NCI-H748 treated with DMSO at 0.1 percent for 48 hours (cell line): ENCODE measurements at places on chromosomes 5 and 9.

DNA sequence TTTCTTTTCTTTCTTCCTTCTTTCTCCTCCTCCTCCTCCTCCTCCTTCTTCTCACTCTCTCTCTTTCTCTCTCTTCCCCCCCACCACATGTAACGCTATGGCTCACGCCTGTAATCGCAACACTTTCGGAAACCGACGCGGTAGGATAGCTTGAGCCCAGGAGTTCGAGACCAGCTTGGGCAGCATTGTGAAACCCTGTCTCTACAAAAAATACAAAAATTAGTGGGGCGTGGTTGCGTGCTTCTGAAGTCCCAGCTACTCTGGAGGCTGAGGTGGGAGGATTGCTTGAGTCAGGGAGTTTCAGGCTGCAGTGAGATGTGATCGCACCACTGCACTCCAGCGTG lies 736 bp upstream of the GLDC start:
- DNase-seq, result no peak

GRCh38 chr9:83706676-83707517 lies 861 bp downstream of the UBQLN1 start:
- no peak for DNase-seq

GRCh38 chr9:108642871-108643270 lies 212.9 kb downstream of the ACTL7B start:
- no peak for DNase-seq

DNA sequence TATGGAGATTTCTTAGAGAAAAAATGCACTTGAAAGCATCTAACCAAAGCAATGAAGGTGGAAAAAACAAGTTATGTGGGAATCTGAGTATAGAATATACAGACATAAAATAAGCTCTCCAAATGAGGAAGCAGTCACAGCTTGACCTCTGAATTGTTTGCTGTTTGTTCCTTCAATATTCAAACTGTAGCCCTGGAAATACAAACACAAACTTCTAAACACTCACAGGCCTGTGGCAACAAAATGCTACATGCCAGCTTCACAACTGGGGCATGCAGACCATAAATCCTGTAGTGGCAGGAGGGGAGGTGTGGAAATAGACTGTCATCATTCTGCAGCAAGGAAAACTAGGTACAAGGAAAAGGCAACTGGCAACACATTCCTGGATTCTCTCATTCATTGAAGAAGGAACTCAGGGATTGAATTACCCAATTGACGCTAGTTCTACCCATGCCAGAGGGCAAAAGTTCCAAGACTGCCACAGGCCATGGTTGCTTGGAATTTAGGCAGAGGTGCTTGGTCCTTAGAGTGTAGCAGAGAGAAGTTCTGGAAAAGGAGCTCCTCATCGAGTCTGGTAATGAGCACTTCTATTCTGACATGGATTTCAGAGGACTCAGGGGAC lies 349.6 kb downstream of the PDE4D start:
- no peak for DNase-seq

GRCh38 chr9:96413302-96414221 lies 4.6 kb downstream of the ZNF367 start:
- no peak for DNase-seq

- DNase-seq, result no peak
These were observed 377.3 kb downstream of the KIAA0825 start for GRCh38 chr5:94240993-94241651.

- DNase-seq, result no peak
These were observed 141.0 kb downstream of the OLFM1 start for GRCh38 chr9:135228345-135228982.

DNA sequence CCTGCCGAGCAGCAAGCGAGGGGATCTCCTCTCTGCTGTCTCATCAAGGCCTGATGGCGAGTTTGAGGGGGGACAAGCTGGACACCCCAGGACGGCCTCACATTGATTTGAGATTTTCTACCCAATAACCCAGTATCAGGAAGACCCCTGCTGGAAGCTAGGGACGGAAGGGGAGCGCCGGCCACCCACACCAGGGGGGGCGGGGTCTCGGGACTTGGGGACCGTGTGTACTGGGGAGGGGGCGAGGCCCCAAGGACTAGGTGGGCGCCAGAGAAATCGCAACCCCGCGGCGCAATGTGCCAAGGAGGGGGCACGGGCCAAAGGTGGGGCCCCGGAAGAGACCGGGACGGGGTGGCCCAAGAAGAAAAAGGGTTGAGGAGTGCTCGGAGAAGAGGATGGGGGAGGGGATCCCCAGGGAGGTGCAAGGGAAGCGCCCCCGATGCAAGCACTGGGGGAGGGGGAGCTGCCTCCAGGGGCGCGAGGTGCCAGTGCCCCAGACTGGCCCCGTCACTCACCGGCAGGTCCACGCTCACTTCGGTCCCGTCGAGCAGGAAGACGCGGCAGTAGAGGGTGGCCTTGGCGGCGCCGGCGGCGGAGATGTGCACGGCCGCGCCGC lies 1.1 kb downstream of the EPB41L4B start:
- DNase-seq, result no peak

- DNase-seq, result no peak
These were observed 100.4 kb upstream of the ZNF618 start for GRCh38 chr9:113775749-113776148.

GRCh38 chr9:19511694-19512093 lies 102.9 kb downstream of the ACER2 start:
- no peak for DNase-seq

- no peak for DNase-seq
These were observed 17.1 kb downstream of the FBP1 start for GRCh38 chr9:94622087-94622800.

DNA sequence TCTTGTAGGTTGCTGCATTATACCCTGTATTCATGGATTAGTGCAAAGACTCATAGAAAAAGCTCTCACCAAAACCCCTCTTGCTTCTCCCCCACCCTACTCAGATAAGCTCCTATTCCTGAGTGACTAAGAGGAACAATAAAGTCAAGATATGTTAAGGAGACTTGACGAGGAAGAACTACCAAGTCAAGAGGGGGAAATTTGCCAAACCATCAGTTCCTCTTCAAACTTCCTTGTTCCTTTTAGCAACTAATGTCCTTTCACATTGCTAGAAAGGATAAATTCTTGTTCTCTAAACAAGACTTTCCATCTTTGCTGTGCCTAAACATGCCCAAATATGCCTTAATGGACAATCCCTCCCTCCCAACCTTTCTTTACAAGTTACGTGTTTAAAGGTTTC lies 27.0 kb downstream of the CNOT8 start:
- DNase-seq, result no peak

- DNase-seq, result no peak
These were observed 75.3 kb downstream of the ADAMTS2 start for GRCh38 chr5:179269781-179270543.

DNA sequence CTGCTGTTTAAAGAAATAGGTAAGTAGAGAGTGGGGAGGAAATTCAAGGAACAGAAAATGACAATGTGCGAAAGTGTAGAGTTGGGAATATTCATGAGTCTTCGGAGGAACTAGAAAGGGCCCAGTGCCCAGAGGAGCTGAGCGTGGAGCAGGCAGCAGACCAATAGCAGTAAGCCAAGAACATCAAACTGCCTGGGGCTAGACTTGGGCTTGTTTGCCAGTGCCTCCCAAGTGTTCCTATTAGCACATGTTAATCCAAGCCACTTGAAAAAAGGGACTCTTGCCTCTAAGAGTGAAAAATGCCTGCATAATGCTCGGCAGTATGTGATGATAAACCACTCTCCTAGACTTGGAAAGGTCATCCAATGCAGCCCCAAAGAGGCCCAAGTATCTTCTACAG lies 1.2 kb upstream of the TAL2 start:
- DNase-seq, result no peak

- DNase-seq, result no peak
These were observed 538.1 kb upstream of the MEF2C start for GRCh38 chr5:89421035-89421434.

DNA sequence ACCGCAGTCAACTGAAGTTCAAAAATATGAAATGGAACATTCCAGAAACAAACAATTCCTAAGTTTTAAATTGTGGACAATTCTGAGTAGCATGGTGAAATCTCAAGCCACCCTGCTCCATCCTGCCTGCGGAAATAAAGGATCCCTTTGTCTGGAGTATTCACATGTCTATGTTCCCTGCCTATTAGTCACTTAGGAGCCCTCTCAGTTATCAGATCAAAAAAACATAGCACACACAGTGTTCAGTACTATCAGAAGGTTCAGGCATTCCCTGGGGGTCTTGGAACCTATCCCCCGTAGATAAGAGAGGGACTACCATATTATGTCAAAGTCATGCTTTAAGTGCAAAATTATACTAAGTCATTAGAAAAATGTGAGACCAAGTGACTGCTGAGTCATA lies 300.8 kb downstream of the SEMA5A start:
- no peak for DNase-seq

DNA sequence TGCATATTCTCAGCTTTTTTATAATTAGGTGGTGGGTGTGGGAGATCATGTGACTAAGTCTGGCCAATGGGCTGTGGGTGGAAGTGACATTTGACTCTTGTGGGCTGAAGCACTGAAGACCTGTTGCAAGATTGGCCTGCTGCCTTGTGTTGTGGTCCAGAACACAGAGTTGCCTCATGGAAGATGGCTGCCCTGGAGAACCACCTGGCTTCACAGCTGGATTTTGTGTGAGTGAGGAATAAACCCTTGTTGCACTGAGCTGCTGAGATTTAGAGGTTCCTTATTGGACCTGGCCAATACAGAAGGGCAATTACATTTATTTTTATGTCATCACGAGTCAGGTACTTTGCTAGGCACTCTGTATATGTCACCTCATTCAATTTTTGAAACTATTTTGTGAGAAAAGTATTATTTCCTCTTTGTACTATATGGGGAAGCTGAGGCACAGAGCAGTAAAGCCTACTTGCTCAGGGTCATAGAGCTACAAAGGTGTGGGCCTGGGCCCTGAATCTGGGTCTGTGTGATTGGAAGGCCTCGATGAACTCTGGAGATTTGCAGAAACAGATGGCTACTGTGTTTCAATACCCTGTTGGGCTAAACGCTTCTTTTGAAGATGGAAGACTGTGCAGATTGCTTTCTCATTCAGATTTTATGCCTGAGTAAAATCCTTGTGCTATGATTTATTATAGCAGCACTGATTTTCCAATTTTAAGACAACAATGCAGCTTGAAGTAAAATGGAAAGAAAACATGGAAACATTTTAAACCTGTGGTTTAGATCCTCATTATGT lies 71.2 kb upstream of the TBC1D2 start:
- no peak for DNase-seq

- no peak for DNase-seq
These were observed 11.3 kb downstream of the KLF9 start for GRCh38 chr9:70403166-70403565.

DNA sequence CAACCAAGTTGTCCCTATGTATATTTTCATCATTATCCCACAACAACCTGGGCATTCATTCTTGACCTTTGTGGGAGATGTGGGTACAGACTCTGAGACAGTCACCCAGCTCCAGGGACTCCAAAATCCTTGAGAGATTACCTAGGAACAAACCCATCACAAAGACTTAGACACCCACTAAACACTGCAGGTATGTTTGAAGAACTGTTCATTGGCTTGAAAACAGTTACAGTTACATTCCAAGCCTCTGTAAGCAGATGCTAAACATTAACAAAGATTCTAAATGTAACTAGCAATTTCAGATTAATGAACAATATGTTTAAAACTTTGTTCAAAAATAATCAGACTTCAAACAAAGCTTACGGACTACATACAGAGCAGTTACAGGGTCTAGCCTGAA lies 24.7 kb downstream of the DEPDC1B start:
- no peak for DNase-seq

GRCh38 chr5:171984748-171985419 lies 21.6 kb downstream of the FBXW11 start:
- no peak for DNase-seq

DNA sequence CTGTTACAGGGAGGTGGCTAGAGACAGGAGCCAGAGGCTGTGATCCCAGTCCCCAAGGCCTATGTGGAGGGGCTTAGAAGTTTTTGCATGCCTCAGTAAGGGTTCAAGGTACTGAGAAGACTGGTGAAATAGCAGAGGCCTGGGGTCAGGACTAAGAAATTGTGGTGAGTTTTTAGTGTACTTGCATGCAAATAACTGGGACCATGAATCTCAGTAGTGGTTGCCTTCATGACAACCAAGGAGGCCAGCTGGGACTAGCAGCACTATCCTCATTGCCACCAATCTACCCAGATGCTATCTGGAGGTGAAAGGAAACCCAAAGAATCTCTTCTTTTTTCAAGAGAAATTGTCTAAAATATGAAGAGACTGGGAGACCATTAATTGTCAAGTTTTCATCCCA lies 395.1 kb downstream of the CETN3 start:
- no peak for DNase-seq

- DNase-seq, result no peak
These were observed 57.9 kb upstream of the FST start for GRCh38 chr5:53422539-53422938.

- DNase-seq, result no peak
These were observed 10.6 kb downstream of the AFAP1L1 start for GRCh38 chr5:149282027-149282965.

DNA sequence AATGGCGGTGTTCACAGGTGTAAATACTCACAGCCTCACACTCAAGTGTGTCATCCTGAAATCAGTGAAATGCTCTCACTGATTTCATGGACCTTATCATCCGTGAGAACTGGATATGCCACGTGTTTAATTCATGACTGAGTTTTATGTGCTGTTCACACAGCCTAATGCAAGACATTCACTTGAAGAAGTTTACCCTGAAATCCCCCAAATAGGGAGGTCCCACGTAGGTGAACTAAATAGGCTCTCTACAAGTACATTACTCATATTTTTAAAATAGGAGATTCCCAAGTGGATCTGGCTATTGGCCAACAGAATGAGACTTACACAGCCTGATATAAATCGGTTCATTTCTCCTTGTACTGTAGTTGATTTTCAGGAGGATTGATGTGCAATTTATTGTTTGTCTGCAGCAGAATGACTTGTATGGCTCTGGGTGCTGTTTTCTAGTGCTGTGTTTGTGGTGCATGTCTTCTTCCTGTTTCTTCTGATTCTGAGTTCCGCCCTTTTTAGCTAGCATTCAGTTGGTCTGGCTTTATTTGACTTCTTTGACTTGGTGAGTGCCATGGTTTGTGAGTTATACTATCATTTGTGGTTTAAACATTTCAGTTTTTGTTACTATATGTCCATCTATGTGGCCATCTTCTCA lies 25.1 kb downstream of the TRIO start:
- DNase-seq, result no peak

DNA sequence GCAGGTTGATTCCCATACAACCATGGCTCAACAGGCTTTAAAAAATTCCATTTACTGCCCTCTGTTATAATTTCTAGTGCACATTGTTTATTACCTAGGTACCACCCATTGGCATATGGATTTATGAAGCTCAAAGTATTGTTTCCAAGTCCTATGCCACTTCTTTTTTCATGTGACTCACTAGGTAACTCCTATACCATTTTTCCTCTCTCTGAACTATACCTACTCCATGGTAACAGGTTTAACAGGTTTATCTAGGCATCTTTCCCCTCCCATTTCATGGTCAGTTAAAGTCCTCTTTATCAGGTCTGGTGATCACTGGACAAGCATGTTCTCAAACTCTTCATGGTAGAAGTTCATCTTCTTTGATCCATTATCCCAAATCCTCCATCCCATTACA lies 49.6 kb upstream of the ABCA1 start:
- no peak for DNase-seq

DNA sequence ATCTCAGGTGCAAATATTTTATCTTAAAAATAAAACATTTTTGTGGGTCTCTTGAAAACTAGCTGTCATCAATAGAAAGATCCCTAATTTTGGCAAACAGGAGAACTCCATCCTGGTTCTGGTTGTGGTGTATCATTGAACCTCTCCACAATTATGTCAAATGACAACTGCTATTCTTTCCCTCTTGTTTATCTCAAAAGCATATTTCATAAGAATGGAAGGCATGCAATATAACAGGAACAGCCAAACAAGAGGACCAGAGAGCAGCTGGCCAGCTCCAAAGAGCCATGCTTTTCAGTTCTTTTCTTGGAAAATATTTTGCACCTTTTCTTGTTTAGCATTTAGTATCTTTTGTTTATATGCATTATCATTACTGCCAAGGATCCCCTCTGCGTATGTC lies 125.4 kb downstream of the ADAMTS6 start:
- DNase-seq, result no peak
